ENCODE measurements at places on chromosomes 6 and 20. TPM values are rescaled to one million over a fixed set of nuclear protein-coding genes. Genes with fewer than 3 reads are reported as not detected.

DNA sequence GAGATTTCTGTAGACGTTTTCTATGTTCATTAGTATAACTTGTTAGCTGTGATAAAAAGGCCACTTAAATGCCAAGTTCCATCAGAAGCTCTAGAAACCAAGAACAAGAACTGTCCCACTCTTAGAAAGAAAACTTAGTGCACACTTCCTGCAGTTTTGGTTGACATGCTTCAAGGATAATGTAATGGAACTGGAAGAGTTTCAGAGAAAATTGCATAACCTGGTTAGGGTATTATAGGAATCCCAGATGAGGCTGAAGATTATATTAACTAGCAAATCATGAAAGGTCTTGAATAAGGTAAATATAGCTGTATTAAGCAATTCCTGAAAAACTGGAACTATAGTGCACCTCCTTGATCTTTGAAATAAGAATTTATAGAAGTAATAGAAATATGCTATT is 1.8 kb upstream of the PHACTR2 start:
- DNase-seq = no peak

DNA sequence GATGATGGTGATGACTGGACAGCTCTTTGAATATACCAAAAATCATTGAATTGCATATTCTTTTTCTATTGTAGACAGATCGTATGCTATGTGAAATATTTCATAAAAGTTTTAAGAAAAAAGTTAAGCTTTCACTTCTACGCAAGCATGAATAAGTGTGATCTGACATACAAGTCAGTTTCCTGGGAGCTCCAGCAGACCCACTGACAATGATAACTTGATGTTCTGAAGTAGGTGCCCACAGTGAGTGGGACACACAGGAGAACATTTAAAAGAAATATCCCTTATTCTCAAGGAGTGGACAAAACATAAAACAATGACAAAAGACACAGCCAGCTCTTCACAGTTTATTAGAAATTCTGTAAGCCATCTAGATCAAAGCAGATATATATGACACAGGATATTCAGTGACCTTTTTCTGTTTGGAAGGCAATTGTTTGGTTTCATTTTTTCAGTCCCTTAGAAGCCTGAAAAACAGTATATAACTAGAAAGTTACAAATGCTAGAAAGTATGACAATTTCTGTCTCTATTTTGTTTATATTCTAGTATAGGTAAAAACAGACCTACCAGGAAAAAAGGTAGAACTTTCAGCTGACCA is 101.4 kb downstream of the IRF4 start:
- DNase-seq = no peak

DNA sequence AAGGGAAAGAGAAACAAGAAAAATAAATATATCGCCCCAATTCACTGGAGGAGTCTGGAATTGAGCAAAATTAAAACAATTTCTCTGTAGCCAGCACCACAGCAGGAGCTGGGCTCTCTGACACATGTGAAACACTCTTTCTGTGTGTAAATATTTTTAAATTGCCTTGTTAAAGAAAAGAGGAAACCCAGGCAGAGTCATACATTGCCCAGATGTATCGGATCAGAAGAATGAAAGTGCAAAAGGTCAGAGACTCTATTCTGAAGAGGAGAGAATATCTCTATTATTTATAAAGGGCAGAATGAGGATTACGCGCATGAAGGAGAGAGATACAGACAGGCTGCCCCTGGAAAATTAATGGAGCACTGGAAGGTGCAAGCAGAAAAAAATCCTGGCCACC is 127.0 kb upstream of the MAN1A1 start:
- DNase-seq = no peak

- DNase-seq = no peak
Observed at GRCh38 chr20:40563296-40563950, 125.6 kb downstream of the MAFB start.

GRCh38 chr20:37729909-37730308 is 36.1 kb downstream of the CTNNBL1 start:
- DNase-seq = no peak

GRCh38 chr20:20557406-20557805 is 155.0 kb downstream of the RALGAPA2 start:
- DNase-seq = no peak

DNA sequence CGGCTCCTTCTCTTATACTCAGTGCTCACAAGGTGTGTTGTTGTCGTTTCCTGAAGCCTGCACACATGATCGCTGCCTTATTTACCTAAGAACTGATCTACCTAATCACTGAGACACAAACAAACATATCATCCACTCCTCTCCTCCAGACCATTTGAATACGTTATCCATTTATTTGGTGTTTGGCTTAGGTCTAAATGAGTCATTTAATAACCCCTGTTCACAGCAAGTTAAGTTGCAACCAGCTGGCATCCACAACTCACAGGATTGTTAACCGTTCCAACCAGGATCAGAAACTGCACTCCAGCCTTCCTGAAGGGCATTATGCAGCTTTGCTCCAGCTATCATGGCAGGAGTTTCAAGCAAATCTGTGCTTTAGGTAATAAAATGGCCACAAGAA is 511.1 kb upstream of the MAP3K7 start:
- no peak for DNase-seq

- DNase-seq = no peak
Observed at GRCh38 chr6:74671558-74672025, 534.3 kb downstream of the COL12A1 start.

GRCh38 chr6:135183532-135184440 is 2.7 kb downstream of the MYB start:
- DNase-seq = no peak

The ZC2HC1B gene
- not detected for total RNA-seq

The CTCFL gene
- total RNA-seq = not detected

The NCOA7 gene
- 12.9 TPM for total RNA-seq

The RNF182 gene
- not detected for total RNA-seq

The AVP gene
- total RNA-seq = not detected

Measured in heart left ventricle (tissue), 16 donors.